ENCODE measurements at places on chromosomes 6 and 20.

DNA sequence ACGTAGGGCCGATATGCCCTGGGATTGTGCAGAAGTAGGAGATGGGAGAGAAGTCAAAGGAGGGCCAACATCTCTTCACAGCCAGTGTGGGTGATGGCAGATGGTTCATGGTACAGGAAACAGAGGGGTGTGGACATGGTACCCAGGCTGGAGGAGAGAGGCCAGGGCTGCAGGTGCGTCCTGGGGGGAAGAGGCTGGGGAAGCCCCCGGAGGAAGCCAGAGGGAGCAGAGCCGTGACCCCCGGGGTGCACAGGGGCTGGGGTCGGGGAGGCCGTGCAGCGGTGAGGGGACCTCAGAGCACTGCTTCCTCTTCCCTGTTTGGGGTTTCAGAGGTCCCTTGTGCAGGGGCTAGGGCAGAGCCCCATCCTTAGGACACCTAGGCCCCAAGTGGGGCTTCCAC lies 11.2 kb upstream of the ZBTB46 start:
- no peak for DNase-seq

GRCh38 chr6:163688739-163689362 lies 274.3 kb downstream of the QKI start:
- no peak for DNase-seq

DNA sequence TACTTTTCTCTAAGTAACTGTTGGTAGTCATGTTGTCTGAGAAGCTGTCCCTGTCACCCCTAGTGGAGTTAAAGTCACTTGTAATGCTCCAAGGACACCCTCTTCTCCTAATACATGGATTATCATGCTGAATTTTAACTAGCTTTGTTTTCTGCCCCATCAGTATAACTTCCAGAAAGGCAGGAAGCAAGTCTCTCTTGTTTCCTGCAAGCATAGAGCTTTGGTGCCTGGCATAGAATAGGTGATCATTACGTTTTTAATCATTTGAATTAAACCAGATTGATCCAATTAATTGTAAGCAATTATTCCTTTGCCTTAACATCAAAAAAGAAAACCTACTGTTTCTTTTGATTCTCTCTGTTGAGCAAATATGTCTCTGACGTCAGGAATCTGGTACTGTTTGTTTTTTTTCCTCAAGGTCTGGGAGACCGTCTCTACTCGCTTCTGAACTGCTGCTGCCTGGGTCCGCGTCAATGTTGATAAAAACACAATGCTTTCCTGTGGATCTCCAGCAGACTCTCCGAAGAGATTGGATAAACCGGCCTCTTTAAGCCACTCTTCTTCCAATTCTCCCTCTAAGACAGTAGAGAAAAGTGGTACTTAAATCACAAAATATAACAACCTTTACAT lies 71.8 kb downstream of the ARHGAP18 start:
- DNase-seq = no peak

DNA sequence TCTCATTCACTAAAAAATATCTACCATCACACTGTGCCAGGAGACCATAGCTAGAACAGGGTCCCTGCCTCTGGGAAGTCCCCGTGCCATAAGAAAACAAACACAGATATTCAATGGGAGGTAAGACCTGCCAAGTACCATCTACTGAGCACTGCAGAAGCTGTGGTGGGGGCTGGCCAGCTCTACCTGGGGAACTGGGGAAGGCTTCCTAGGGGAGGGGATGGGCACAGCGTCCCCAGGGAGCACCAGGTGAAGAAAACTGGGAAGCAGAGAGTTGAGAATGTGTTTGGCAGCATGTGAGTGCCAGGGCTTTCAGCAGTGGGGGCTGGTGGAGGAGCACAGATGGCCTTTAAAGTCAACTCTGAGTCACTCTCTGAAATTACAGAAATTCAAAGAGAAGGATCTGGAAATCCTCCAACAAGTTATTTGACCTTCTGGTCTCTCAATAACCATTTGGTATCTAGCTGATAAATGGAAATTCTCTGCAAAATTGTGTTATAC lies 85.2 kb downstream of the SHLD1 start:
- DNase-seq = no peak

GRCh38 chr6:28693751-28694443 lies 168.2 kb downstream of the GPX5 start:
- DNase-seq = no peak
